Left forelimb (tissue), 1 donor: ENCODE measurements at places on chromosomes 2 and 18.

DNA sequence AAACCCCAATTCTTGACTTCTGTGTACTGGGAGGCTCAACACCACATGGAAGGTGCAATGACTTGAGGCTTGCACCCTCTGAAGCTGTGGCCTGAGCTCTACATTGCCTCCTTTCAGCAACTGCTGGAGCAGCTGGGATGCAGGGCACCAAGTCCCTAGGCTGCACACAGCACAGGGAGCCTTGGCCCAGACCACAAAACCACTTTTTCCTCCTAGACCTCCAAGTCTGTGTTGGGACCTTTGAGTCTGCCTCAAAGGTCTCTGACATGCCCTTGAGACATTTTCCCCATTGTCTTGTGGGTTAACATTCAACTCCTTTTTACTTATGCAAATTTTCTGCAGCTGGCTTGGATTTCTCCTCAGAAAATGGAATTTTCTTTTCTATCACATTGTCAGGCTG, 62.6 kb upstream of the KCNE4 start:
- no peak for DNase-seq

DNA sequence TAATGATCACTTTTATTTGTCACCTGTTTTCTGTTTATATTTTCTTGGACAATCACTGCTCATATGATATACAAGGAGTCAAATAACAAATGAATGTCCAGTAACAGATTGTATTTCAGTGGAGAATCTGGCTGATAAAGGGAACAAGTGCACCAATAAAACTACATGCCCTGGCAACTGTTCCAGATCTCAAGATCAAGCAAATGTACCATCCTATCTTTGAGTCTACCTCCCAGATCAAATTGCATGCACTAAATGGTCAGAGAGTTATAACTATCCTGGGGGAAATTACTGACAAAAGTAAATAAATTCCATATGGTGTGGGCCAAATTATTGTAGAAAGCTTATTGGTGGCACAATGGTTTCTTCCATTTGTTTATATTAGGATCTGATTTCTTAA, 452.8 kb downstream of the MBD2 start:
- DNase-seq = no peak

DNA sequence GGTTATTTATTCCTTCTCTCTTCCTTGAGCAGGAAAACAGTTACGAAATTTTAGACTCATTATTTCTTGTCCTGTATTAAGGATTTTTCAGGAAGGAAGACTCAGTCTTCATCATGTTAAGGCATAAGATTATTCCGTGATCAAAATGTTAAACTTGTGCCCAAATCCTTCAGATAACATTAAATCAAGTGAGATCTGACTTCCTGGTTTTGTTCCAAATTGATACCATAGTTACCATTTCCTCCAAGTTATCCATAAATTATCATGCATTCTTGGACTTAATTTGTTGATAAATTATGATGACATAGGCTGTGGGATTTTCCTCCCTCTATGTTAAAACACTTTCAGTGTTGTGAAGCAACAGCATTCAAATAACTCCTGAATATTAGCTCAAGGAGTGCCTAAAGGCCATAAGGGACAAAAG, 31.9 kb downstream of the EFEMP1 start:
- no peak for DNase-seq

DNA sequence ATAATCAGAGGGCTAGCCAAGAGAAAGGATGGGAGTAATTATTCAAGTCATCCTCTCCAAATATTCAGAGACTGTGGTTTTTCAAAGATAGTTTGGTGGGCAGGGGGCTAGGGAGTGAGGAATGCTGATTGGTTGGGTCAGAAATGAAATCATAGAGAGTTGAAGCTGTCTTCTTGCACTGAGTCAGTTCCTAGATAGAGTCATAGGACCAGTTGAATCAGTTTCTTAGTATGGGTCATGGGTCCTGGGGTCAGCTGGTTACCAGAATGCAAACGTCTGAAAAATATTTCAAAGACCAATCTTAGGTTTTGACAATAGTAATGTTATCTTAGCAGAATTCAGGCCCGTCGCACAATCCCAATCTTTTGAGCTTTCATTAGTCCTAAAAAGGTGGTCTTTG, 171.4 kb upstream of the SPATS2L start:
- DNase-seq = no peak

GRCh38 chr2:119550856-119551255, 6.6 kb downstream of the CFAP221 start:
- DNase-seq = no peak

DNA sequence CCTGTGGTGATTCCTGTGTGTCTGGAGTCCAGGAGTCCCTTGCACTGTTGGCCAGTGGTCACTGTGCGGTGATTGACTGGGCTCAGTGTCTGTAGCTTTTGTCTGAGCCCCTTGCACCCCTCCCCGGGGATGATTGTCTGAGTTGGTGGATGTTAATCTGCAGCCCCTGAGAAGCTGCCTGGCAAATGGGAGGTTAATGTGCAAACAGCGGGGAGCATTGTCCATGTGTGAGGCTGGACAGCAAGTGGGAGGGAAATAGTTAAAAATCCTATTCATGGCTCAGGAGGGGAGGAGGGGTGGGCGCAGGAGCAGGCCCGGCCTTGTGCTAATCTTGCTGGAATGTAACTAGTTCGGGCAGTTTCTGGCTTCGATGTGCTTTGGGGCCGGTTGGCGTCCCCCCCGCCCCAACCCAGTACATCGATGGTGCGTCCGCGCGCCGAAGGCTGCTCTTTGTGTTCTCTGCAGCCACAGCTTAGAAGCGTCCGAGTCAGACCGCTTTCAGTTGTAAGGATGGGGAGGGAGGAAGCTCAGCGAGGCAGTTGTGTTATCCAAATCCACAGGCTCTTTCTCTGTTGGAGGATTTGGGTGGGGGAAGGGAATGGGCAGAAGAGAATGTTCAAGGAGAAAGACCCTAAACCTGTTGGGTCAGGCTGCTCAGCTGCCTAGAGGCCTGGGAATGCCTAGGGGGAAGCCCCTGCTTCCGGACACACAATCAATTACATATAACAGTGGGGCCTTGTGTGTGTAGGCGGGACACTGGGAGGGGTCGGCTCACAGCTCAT, 71.8 kb downstream of the TGOLN2 start:
- DNase-seq = peak; percentile 81

DNA sequence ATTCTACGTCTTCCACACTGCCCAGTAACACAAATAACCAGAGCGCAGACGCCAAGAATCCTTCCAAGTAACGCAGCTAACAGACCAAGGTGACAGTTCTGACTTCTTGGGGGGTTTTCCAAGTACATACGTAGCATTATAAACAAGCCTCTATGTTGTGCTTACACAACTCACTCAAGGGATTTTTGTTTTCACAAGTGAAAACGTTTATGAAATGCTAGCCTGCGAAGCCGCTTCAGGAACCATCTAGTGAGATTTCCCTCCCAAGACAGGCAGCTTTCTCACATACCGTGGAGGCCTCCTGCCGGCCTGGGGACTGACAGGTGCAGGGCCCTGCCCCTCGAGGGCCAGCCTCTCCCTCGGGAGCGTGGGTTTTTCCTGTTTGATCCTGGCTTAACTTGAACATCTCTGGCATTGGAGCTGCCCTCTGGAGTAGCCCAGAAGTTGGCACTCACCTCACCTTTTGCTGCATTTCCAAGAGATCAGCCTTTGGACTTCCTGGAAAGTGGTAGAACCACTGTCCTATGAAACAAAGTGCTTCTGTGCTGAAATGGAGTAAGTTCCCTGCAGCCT, 151.1 kb downstream of the MBP start:
- peak; percentile 30 for DNase-seq

DNA sequence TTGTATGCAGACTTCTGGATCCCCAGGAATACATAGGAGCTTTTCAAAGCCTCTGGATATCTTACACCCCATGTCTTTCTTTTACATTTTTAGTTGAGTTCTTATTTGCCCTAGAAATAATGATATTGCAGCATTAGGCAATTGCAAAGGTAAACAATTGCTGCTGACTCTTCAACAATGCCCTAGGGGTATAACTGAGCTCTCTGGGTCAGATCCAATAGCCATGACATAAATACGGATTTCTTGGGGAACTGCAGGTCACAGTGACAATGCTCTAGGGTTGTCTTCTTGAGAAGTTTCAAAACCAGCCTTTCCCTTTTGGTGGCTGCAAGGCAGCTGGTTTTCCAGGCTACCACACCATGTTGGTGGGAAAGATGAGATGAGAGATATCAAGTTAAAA, 16.5 kb upstream of the OR6B3 start:
- no peak for DNase-seq

- no peak for DNase-seq
These were observed 10.0 kb upstream of the ADAM17 start for GRCh38 chr2:9565436-9566153.

DNA sequence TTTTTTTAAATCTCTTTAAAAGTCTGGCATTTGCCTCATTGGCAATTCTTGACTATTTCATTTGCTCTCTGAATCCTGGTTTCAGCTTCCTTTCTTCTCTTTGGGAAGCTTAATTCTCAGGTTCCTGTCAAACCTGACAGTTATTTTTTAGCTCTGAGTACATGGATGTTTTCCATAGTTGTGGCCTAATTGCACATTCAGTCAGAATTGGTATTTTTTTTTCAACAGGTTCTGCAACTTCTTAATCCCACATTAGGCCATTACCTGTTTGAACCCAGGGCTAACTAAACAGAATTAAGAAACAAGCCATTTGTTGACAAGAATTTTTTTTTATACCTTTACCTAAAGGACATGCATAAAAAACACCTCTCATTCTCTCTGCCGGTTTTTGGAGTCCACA, 338.8 kb downstream of the SETBP1 start:
- DNase-seq = no peak

- DNase-seq = no peak
These were observed 101.8 kb downstream of the MRPS9 start for GRCh38 chr2:105139556-105140239.

GRCh38 chr2:44233450-44234128, 41.7 kb upstream of the SLC3A1 start:
- no peak for DNase-seq

DNA sequence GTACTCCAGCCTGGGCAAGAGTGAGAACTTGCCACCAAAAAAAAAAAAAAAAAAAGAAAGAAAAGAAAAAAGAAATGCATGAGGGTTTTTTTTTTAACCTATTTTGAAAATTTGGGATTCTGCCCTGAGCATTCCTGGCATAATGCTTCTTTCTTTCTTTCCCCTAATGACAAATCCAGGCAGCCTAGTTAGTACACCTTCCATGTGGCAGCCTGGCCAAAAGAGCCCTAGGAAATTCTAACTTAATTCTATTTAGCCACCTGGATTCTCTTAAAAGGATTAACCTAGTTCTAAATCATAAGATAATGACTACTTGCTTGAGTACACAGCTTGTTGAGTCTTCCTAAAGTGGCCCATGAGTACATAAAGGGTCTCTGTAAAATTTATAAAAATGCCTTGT, 160.1 kb downstream of the THADA start:
- no peak for DNase-seq

- DNase-seq = peak; percentile 80
These were observed 38.4 kb downstream of the EPAS1 start for GRCh38 chr2:46335391-46336282.

GRCh38 chr18:79405781-79406575, 10.2 kb downstream of the NFATC1 start:
- DNase-seq = no peak

DNA sequence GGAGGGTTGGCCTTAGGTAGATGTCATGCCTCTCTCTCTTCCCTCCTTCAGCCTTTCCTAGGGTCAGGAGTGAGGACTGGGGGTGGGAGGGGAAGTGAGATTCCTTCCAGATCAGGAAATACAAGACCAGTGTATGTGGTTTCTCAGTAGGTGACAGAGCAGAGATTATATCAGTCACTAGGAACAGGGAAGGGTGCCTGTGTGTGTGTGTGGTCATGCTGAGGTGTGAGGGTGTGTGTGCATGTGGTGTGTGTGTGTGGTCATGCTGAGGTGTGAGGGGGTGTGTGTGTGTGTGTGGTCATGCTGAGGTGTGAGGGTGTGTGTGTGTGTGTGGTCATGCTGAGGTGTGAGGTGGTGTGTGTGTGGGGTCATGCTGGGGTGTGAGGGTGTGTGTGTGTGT, 259.8 kb downstream of the LOXHD1 start:
- DNase-seq = no peak

- DNase-seq = no peak
These were observed 182.9 kb upstream of the TANK start for GRCh38 chr2:160977376-160977775.

- peak; percentile 67 for DNase-seq
These were observed 854 bp downstream of the GPR155 start for GRCh38 chr2:174485788-174486562.

GRCh38 chr18:8751692-8752091, 46.3 kb downstream of the MTCL1 start:
- DNase-seq = no peak

- DNase-seq = no peak
These were observed at the start of gene MGAT5 for GRCh38 chr2:134253804-134254203. Gene MGAT5 (plus strand): TSS chr2:134254072. CDS start chr2:134254404, 332 bp downstream.

DNA sequence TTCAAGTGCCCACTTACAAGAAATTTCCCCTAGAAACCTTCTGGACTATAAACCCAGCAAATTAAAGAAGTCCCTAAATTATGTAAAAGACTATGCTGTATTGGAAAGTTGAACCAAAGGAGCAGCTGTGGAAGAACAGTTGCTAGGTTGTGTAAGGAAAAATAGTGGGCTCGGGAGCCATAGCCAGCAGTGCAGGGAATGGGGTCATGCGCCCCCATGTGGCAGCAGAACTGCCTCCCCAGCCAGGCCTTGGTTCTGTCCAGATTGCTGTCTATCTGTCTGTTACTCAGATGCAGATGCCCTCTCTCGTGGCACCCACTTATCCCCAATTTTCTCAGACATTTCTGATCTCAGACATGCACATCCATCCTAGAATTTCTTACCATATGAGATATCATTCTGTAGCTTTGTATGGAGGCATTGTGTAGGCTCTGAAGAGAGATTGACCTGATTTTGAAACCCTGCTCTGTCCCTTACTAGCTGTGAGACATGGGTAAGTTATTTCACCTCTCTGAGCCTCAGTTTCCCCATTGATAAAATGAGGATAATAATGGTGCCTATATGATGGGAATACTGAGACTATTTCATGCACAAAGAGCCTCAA, 258.3 kb downstream of the SS18 start:
- DNase-seq = peak; percentile 78

DNA sequence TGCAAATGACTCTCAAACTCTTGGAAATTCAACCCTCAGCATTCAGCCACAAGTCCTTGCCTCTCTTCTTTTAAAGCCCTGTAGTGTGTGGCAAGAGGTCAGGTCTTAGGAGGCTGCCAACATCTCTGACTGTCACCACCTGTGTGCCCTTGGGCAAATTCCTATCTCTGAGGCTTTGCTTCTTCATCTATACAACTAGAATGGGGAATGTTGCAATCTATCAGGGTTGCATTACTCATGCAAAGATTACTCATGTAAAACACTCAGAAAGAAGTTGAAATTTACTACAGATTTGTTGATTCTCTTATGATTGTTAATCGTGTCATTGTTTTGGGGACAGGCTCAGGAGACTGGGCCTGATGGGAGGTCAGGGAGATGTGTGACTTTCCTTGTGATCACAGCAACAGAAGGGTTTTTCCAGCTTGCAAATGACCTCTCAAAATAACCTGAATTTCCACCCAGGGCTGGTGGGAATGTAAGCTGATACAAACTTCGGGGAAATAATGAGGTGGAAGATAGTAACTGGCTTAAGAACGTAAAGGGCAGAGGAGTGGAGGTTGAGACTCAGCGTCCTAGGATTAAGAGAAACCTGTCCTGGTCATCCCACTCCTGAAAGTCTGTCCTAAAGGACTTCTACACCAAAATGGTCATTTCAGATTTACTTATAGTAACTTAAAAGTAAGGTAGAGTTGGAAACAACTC, 32.1 kb upstream of the SIGLEC15 start:
- no peak for DNase-seq
